RWPE2 (cell line): ENCODE measurements at places on chromosomes 1 and 21.

- DNase-seq = no peak
- H3K4me1 ChIP-seq = no peaks in the 10 kb centered on the region
These were observed 119.2 kb downstream of the CDC7 start for GRCh38 chr1:91619881-91620280.

DNA sequence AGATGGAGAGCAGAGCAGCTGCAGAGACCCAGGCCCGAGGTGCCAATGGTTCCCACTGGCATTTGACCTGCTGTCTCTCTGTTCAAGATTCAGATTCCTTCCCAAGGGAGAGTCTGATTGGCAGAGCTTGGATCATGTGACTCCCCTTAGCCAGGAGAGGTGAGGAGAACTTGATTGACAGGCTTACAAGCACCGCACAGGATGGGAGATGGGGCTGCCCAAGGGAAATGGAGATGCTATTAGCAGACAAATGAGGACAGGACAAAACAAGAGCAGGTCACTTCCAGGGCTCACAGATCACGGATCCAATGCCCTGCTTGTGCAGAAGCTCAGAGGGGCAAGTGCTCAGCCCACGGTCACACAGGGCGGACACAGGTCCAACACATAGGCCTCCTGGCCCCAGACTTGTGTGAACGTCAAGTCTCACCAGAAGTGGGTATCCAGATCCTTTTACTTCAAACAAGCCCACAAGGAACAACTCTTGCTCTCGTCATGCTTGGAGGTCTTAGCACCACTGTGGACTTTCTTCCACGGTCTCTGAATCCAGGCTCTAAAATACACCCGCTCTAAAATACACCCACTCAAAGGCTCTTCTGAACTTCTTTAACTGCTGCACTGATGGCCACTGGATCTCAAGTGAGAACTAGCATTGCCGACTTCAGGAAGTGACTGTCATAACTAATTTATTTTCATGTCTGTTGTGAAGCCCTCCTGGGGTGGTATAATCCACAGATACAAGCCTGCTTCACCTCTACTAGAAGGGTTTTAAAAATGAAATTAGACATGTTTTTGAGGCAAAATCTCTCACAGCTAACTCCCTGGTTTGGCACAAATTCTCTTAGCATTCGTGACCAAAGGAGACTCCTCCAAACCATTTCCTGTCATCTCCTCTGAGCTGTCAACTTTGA is 274.9 kb downstream of the RRAGC start:
- no peak for DNase-seq
- H3K27me3 ChIP-seq = peaks cover under 1% of the 10 kb centered on the region
- H3K36me3 ChIP-seq = no peaks in the 10 kb centered on the region

GRCh38 chr1:114559356-114559755 is 22.1 kb downstream of the BCAS2 start:
- no peaks in the 10 kb centered on the region for H3K36me3 ChIP-seq
- DNase-seq = no peak
- no peak overlapping the region for H3K27ac ChIP-seq
- H3K4me3 ChIP-seq = no peak overlapping the region

GRCh38 chr21:44854664-44855446 is 18.6 kb downstream of the PTTG1IP start:
- DNase-seq = no peak
- H3K27me3 ChIP-seq = no peaks in the 10 kb centered on the region
- H3K4me3 ChIP-seq = no peak overlapping the region
- H3K36me3 ChIP-seq = peaks cover 91% of the 10 kb centered on the region
- no peaks in the 10 kb centered on the region for H3K4me1 ChIP-seq

DNA sequence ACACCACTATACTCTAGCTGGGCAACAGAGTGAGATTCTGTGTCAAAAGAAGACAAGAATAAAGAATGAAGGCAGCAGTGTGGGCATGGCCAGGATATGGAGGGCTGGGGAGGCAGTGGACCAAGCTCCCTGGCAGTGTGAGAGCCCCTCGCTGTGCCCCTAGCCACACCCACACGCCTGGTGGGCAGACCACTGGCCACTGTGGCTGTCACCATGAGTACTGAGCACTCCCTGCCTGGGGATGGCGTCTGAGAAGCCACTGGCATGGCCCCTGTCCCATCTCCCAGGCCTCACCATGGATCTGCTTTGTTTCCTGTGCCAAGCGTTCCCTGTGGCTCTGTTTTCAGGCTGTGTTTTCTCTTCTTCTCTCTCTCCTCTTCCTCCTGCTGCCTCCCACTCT is 51.7 kb downstream of the STUM start:
- H3K36me3 ChIP-seq = no peaks in the 10 kb centered on the region
- H3K27me3 ChIP-seq = no peaks in the 10 kb centered on the region
- no peaks in the 10 kb centered on the region for H3K4me1 ChIP-seq
- no peak overlapping the region for H3K4me3 ChIP-seq
- no peak for DNase-seq

- no peaks in the 10 kb centered on the region for H3K36me3 ChIP-seq
- peaks cover 12% of the 10 kb centered on the region for H3K27me3 ChIP-seq
- H3K4me1 ChIP-seq = no peaks in the 10 kb centered on the region
These were observed 66.4 kb downstream of the IGSF21 start for GRCh38 chr1:18174037-18174436.

DNA sequence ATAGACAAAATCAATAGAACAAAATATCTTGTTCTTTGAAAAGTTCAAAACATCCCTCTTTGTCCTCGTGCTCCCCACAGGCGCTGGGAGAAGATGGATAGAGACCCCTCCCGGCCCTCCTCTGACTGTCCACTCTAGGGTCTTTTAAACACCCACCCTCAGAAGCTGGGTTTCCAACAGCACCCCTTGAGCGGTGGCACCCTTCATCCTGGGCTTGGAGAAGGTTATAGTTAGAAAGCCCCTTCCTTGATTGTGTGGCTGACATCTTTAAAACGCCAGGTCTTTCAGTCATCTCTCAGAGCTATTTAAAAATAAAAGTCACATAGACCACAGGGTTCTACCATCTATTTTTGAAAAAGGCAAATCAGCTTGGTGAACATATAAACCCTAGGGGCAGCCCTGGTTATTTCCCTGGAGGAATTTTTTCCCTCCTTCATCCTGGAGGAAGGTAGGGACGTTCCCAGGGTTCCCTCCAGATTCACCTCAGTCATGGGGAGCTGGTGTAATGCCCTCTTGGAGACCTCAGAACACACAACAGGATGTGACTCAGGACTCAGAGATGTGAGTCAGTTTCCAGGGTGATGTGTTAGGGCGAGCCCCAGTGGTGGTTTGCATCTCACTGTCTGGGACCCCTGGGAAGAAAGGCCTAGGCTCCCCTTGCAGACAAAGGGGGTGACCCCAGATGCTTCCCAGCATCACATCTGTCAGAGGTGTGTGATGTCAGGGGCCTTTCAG is 138.5 kb downstream of the CLIC6 start:
- no peaks in the 10 kb centered on the region for H3K27me3 ChIP-seq
- H3K4me1 ChIP-seq = peaks cover 53% of the 10 kb centered on the region
- H3K27ac ChIP-seq = peak overlapping the region; percentile 98
- DNase-seq = peak; percentile 88

- no peaks in the 10 kb centered on the region for H3K27me3 ChIP-seq
- peaks cover 4% of the 10 kb centered on the region; the same call in 1 of the 2 replicates for H3K36me3 ChIP-seq
- no peak overlapping the region for H3K4me3 ChIP-seq
- H3K4me1 ChIP-seq = no peaks in the 10 kb centered on the region
- H3K27ac ChIP-seq = no peak overlapping the region
- DNase-seq = no peak
These were observed 454 bp downstream of the CORT start for GRCh38 chr1:10450156-10450814.

DNA sequence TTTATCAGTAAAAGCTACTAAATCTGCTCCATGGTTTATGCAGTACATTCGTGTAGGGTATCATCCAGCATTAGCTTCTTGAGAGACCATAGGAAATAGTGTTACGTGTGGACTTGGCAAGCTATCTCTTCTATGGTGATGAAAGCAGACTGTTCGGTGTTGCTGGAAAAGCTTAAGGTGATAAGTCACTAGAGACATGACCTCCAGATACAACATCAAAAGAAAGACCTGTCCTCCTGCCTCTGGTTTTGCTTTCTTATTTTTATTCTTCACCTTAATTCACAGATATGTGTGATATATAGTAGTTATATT is 53.5 kb upstream of the S1PR1 start:
- no peak for DNase-seq
- H3K4me1 ChIP-seq = peaks cover 17% of the 10 kb centered on the region
- no peak overlapping the region for H3K4me3 ChIP-seq
- H3K36me3 ChIP-seq = no peaks in the 10 kb centered on the region

DNA sequence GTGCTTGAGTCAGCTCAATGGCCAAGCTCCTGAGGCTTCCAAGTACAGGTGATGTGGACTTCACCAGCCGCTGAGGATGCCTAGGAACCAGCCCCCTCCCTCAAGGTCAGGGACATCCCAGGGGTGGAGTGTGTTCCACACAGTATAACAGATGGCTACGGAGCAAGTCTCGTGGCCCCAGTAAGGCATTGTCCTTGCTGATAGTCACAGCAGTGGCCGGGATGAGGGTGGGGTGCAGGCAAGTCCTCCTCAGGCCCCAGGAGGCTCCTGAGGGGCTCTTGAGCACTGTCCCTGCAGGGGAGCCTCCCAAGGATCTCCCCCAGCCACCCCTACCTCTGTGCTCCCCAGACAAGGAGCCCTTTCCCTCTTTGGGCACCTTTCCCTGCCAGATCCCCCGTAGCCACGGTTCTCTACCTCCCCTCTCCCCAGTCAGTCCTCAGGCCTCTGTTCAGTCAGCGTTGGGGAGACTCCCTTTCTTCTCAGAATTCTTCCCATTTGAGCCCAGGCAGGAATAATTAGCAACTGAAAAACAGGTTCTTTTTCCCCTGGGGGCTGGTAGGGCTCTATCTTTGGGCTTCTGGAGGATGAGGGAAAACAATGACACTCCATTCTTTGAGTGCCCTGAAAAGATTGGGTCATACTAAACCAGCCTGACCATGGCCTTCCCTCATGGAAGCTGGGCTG is 7.1 kb upstream of the THEM5 start:
- peaks cover 12% of the 10 kb centered on the region for H3K4me1 ChIP-seq
- H3K4me3 ChIP-seq = no peak overlapping the region
- H3K27ac ChIP-seq = no peak overlapping the region
- DNase-seq = no peak

- DNase-seq = no peak
- peak overlapping the region; percentile 46 for H3K27ac ChIP-seq
- no peak overlapping the region for H3K4me3 ChIP-seq
- peaks cover 47% of the 10 kb centered on the region for H3K4me1 ChIP-seq
These were observed 36.7 kb downstream of the EGLN1 start for GRCh38 chr1:231385416-231385748.

- no peaks in the 10 kb centered on the region for H3K27me3 ChIP-seq
- no peak overlapping the region for H3K27ac ChIP-seq
These were observed 110.8 kb downstream of the PLPP3 start for GRCh38 chr1:56468518-56468917.

DNA sequence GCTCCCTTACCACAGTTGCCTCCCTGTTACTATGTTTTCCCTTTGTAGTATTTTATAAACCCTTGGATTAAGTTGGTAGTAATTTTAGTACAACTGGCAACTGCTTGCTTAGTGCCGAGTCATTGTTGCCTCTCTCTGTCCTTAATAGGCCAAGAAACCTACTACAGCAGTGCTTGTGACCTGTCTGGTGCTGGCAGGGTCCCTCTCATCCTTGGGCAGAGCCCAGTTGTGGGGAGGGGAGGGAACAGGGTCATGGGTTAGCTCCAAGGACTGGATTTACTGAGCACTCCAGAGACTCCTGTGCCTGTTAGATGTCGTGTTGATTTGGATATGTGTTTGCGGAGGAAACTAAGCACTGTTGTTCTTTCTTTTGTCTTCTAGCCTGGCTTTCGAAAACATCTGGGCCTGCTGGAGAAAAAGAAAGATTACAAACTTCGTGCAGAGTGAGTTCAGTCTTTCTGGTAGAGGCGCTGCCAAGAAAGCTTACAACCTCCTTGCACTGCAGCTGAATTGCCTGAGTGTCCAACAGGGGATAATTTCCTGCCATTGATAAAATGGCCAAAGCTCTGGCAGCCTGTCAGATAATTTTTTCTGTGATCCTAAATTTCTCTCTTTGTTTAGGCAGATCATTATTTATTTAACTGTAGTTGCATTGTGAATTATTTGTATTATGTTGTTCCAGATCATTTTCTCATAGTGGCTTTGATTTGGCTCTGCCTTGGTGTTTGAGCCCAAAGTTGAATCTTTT is 3.6 kb downstream of the UTP11 start:
- H3K4me1 ChIP-seq = peaks cover 8% of the 10 kb centered on the region
- no peak overlapping the region for H3K27ac ChIP-seq
- peaks cover 73% of the 10 kb centered on the region for H3K36me3 ChIP-seq
- H3K4me3 ChIP-seq = no peak overlapping the region
